Kidney capillary endothelial cell (primary cell): ENCODE measurements at places on chromosomes 7 and 10.

DNA sequence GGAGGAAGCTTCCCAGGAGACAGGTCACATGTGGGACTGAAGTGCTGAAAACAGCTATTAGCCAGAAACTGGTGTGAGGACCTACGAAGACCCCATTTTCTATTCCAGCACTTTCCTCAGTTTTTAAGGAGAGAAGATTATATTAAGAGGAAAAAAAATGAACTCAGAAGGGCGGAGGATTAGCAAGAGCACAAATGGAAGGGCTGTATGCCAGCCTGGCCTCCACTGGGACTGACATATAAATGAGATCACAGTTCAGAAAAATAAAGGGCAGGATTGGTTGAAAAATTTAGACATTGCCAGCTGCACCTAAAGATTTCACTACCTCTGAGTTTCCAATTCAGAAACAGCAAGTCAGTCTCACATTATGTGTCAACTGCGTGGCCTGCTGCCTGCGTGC lies 53.0 kb downstream of the GSDME start:
- no peak for DNase-seq

GRCh38 chr10:113047963-113048781 lies 98.1 kb downstream of the TCF7L2 start:
- DNase-seq: no peak

DNA sequence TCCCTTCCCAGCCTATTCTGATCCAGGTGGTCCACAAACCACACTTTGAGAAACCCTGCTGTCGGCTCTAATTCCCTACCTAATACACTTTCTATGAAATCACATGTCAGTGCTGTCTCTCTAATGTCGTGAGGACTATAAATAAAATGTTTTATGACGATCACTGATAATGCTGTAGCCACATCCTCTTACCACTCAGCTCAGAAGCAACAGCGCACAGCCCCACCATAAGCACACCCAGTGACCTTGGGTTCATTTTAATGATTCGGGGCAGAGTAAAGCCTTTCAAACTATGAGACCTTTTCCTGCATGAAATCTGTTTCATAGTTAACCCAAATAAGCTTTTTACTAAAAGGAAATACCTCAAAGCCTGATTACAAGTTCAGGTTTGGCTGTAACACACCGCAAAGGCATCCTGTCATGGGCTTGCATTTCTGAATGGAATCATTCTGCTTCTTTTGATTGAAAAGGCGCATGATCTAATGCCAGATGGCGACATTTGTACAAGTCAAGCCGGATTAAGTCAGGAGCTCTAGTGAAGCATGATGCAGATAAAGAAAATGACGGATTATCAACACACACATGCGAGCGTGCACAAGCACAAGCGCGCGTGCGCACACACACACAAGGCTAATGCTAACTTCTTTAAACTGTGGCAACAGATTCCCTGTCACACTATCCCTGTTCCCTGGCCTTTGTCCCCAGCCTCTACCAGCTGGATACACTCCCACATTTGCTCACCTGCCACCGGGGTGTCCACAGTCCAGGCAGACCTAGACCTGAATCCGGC lies 180.5 kb upstream of the PDE1C start:
- no peak for DNase-seq

- no peak for DNase-seq
Observed at GRCh38 chr7:134992626-134993179, 6.4 kb downstream of the AGBL3 start.

- no peak for DNase-seq
Observed at GRCh38 chr10:31213959-31214358, 105.1 kb upstream of the ZEB1 start.

GRCh38 chr7:101021703-101022102 lies 1.8 kb downstream of the MUC17 start:
- no peak for DNase-seq

DNA sequence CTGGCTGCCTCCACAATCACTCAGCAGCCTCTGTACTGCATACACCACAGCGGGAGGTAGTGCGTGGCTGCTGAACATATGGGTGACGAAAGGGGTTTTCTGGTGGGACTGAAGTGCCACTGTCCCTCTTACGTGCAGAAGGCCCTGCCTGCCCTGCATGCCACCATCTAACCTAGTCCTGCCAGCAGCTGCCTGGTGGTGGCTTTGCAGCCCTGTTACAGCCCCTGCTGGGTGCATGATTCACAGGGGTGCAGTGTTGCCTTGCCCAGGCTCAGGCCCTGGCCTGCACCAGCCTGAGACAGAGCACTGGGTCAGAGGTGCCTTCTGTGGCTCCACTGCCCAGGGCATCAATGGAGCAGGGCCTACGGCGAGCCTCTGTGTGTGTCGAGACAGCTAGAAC lies 50.1 kb downstream of the SYPL1 start:
- no peak for DNase-seq

DNA sequence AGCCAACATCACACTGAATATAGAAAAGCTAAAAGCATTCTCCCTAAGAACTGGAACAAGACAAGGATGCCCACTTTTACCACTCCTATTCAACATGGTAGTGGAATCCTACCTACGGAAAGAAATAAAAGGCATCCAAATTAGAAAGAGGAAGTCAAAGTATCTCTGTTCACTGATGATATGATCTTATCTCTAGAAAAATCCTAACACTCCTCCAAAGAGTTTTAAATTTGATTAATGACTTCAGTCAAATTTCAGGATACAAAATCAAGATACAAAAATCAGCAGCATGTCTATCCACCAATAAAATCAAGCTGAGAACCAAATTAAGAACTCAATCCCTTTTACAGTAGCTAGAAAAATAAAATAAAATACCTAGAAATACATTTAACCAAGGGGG lies 35.3 kb upstream of the TNKS2 start:
- no peak for DNase-seq

DNA sequence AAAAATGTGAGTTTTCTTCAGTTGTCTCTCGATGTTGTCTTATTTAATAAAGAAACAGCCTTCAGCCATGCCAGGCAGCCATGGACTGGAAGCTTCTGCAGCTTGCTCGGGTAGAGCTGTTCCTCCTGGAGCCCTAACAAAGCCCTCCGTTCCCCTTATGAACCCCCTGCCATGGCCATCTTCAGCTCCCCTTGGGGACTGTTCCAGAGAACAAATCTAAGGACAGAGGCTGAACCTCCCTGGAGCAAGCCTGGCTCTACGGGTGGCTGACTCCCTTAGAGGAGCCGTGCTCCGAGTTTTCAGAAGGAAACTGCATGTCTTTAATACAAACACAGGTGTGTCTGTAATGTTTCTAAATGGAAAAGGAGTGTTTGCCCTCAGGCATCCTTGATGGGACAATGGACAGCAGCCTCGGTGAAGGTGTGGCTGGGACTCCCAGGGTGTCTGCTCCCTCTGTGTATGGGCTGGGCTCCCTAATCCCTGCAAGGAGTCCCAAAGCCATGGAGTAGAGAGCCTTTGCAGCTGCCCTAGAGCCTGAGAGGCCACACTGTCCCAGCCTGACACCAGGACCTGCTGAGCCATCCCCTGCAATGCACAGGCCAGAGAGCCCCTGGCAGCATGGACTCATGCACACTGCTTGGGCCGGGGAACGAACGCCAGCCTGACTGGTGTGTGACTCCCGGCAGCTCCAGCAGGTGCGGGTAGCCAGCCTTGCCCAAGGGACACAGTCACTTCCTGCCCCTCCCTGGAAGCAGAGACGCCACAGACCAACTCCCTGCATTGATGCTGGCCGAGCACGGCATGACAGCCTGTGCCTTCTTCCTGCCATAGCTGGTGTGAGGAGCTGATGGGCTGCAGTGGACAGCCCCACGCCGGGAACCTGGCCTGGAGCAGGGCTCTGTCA lies 381.8 kb downstream of the TCERG1L start:
- DNase-seq: no peak

DNA sequence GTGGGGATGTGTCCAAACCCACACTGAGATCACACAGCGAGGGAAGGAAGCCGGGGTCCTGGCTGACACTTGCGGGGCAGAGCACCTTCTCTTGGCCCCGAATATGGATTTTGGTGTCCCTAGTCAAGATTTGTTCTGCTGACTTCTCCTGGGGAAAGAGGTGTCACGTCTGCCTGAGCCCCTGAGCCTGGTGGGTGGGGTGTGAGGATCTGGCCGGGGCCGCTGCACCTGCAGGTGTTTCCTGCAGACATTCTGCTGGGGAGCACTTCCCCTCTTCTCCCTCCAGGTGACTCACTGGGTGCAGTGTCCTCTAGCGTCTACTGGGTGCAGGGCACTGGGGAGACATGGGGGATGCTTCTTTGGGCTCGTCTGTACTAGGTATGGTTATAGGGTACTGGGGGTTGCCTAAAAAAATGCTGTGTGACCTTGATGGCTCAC lies 99.2 kb downstream of the GRK5 start:
- peak; percentile 37 for DNase-seq

- DNase-seq: no peak
Observed at GRCh38 chr7:116984511-116984910, 31.2 kb downstream of the ST7 start.
